ENCODE measurements at places on chromosomes 6 and 20.

DNA sequence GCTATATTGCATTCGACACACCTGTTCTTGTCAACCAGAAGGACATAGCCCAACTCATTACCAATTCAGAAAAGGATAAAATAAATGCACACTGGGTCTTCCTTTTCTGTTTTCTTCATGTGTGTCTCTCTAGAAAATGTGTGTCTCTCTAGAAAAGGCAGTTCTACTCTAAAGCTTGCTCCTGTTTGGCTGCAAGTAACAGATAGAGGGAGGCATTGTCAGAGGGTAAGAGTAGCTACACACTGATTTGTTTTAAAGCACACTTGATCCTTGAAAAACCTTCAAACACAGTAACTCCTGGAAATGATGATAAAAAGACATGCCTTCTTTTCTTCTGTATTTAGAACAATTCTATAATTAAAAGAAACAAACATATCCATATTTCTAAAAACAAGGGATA lies 21.3 kb downstream of the GRM1 start:
- no peak for DNase-seq

- no peak for DNase-seq
Measured at GRCh38 chr6:99146711-99147110, 199.0 kb upstream of the FBXL4 start.

GRCh38 chr6:42217157-42217518 lies 523 bp downstream of the MRPS10 start:
- DNase-seq, result no peak

GRCh38 chr6:160162030-160162566 lies 40.5 kb downstream of the SLC22A1 start:
- no peak for DNase-seq

DNA sequence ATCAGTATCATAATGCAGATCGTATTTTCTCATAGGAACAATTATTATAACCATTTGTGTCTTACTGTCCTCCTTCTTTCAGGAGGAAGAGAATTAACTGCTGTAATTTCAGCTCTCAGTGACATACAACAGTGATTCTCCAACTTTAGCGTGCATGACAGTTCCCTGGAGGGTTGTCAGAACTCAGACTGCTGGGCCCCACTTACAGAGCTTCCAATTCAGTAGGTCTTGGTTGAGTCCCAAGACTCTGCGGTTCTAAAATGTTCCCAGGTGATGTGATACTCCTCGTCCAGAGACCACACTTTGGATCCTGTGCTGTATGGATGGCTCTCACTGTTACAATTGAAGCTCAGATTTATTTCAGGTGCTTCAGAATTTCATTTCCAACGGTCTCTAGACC lies 72.8 kb downstream of the CAP2 start:
- DNase-seq, result no peak

DNA sequence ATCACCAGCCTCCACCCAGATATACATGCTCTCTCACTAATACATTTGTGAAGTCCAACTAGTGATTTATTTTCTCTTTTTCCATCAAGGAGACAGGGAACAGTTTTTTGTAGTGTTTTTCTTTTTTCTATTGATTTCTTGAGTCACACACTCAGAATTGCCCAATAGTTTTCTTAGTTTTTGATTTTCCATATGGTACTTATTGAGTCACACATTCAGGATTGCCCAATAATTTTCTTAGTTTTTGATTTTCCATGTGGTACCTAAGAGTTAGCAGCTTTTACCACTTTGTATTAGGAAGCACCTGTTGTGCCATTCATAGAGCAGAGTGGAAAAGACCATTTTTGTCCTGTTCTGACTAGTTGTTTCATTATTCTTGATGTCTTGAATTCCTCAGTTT lies 1268.8 kb downstream of the EPHA7 start:
- DNase-seq, result no peak

DNA sequence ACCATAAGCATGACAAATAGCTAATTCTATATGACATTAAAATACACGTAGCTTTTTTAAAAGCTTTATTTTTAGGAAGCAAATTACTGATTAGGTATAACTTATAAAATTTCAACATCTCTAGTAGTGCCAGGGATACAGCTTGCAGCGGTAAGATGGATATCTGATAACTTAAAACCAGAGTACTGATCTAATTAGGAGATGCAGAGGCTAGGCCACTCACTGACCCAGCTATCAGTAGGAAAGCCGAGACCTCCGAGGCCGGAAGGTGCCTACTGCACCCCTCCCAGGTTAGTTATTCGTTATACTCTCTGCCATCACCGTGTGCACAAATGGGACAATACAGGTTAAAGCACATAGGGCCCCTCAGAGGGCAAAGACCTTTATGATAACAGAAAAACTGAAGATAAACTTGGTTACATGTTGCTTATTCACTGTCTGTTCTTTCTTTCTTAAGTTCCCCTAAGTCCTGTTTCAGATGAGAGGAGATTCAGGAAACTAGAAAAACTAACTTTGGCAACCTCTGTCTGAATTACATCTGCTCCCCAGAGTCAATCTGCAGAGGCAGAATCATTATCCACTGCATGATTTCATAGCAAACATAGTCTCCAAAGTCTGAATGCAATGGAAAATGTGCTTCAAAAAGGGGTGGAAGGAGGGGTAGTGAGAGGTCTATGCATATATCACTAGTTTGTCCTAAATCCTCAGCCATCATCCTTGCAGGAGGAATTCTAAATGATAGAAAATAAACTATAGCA lies 60.8 kb downstream of the RIPOR2 start:
- no peak for DNase-seq

- no peak for DNase-seq
Measured at GRCh38 chr20:28562510-28562898, 2695.0 kb upstream of the DEFB115 start.

- DNase-seq, result no peak
Measured at GRCh38 chr20:25165128-25165527, 30.4 kb upstream of the ENTPD6 start.

GRCh38 chr20:62773845-62774714 lies 22.2 kb upstream of the MRGBP start:
- DNase-seq, result no peak

DNA sequence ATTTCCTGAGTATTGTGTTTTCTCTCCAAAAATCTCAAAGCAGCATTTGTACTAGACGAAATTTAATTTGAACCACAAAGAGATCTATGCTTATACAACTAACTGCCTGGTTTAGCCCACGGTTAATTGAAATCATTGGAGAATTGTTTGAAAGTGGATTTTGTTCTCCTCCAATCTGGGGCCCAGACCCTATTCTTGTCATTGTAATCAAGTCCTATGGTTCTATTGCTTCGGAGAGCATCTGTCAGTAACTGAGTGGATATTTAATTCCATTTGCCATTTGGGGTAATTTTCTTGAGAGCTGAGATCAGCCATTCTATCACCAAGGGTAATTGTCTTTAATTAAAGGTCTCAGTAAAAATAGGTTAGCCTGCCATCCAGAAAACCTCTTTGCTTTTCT lies 117.0 kb upstream of the KCNG1 start:
- no peak for DNase-seq

DNA sequence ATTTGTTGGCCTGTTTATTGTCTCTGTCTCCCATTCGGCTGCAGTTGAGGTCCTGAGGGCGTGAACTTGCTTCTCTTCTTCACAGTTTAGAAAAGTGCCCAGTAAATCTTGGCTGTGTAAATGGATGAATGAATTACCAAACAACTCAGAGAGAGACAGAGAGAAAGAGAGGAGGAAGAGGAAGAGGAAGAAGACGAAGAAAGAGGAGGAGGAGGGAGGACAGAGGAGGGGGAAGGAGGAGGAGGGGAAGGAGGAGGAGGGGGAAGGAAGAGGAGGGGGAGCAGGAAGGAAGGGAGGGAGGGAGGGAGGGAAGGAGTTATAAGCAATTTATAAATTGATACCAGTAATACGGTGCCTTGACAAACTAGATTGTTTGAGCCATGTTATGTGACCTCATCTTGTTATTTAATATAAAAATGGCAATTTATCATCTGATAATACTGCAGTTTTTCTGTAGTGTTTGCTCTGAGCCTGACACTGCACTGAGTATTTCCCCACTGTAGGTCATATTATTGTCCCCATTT lies 18.7 kb downstream of the HCK start:
- no peak for DNase-seq

- no peak for DNase-seq
Measured at GRCh38 chr6:34341481-34341971, 50.9 kb downstream of the NUDT3 start.

- DNase-seq, result no peak
Measured at GRCh38 chr20:18635380-18635779, 47.5 kb downstream of the DTD1 start.

- no peak for DNase-seq
Measured at GRCh38 chr20:50558483-50558925, 48.3 kb downstream of the PTPN1 start.

DNA sequence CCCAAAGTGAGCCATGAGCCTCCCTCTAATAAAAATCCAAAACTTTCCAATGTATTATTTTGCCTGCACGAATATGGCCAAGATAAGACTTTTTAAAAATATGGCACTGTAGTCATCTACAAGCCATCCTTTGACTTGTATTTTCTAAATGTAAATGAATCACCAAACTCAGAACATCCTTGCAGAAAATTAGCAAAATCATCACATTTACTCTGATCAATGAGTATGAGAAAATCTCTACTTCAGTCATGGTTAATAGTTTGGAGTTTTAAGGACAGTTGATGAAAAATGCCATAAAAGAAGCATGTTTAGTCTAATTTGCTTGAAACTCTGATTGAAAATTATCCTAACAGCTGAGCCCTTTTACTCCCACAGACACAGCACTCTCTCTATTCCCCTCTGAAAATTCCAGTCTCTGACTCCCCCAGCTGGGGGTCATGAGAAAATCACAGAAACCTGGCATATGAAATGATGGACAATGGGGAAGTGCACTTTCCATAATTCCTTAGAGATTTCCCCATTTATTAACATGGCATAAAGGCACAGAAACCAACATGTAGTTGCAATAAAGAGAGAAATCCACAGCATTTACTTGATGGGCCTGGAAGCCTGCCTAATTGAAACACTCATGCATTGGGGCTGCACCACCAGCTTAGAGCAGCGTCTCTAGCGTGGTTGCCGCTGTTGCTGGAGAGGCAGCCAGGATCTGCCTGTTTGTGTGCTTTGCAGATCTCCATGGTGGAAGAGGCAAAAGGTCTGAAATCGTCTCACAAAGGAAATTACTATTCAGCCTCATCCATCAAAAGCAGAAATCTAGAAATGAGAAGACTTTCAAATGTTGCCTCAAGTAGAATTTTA lies 214.0 kb downstream of the WDR27 start:
- no peak for DNase-seq

- no peak for DNase-seq
Measured at GRCh38 chr6:11194356-11195218, 37.9 kb downstream of the NEDD9 start.

GRCh38 chr6:29853245-29853644 lies 25.6 kb downstream of the HLA-G start:
- no peak for DNase-seq
